CD4-positive, alpha-beta T cell treated with Interferon alpha-2 for 1 hour (primary cell): ENCODE measurements at places on chromosomes 7 and 10.

GRCh38 chr10:34758447-34758996, 56.6 kb downstream of the PARD3 start:
- no peak for DNase-seq

DNA sequence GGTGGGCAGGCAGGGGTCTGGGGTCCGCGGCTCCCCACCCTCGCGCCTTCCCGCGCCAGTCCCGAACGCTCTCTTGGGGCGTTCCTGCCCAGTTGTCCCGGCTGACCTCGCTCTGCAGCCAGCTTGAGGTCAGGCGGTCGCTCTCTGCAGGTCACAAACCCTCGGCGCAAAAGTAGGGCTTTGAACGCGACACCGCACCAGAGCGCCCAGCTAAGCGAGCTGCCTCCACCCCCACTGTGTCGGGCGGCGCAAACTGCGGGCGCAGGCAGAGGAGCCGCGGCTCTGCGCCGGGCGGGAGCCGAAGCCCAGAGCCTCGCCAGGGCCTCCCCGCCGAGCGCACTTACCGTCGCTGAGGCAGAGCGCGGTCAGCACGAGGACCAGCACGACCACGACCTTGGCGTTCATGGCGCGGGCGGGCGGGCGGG, 284 bp downstream of the CXCL12 start:
- no peak for DNase-seq

DNA sequence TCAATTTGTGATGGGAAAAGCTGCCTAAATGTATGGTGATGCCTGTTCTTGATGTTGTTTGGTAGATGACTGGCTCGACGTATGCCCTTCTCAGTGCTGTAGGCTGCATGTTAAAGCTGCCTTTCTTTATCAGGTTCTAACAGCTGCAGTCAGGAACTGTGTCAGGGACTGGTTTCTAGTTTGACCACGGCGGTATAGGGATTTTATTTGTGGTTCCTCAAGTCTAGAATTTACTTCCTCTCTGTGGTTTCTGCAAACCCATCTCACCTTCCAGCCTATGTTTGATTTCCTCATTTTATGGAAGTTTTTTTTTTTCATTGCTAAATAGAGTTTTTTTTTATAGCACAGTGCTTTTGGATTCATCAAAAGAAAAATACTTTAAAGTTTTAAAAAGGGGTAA, 26.5 kb downstream of the LMTK2 start:
- peak; percentile 52 for DNase-seq

GRCh38 chr7:85343484-85343883, 156.6 kb upstream of the SEMA3D start:
- no peak for DNase-seq

DNA sequence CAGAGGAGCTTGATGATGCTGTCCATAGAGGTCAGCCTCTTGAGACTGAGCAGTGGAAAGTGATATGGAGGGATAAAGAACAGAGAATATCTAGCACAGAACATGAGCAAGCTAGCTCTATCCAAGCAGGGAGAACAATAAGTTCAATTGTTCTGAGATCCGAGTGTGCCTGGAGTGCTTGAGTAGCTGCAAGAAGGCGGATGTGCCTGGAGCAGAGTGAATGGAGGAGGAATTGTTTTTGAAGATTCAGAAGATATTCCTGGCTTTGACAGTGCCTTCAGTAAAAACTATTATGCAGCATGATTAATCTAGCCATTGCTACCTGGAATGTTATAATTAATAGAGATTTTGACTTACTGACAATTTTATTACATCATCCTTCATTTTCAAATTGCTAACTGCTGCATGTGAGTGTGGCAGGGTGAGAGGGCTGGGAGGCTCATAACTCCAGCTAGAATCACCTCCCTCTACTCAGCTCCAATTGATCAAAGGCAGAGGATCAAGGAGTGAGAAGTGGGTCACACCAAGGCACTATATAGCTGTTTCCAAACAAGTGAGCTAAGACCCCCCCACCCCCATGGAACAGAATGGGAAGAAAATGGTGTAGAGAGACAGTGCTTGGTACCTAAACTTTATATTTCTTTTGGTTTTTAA, 302.8 kb downstream of the ADRA2A start:
- no peak for DNase-seq

GRCh38 chr7:18788026-18788425, 292.5 kb downstream of the HDAC9 start:
- no peak for DNase-seq

- no peak for DNase-seq
These were observed 51.3 kb upstream of the TCF7L2 start for GRCh38 chr10:112898540-112899390.

- peak; percentile 24 for DNase-seq
These were observed at the start of gene PALD1 for GRCh38 chr10:70478191-70479164. PALD1 (plus strand) TSS chr10:70478767; CDS start chr10:70525952, 47,185 bp downstream.

GRCh38 chr7:1638215-1638661, 31.8 kb upstream of the ELFN1 start:
- DNase-seq, result no peak

- peak; percentile 30 for DNase-seq
These were observed 90.1 kb downstream of the FOXL3 start for GRCh38 chr7:380139-380485.

DNA sequence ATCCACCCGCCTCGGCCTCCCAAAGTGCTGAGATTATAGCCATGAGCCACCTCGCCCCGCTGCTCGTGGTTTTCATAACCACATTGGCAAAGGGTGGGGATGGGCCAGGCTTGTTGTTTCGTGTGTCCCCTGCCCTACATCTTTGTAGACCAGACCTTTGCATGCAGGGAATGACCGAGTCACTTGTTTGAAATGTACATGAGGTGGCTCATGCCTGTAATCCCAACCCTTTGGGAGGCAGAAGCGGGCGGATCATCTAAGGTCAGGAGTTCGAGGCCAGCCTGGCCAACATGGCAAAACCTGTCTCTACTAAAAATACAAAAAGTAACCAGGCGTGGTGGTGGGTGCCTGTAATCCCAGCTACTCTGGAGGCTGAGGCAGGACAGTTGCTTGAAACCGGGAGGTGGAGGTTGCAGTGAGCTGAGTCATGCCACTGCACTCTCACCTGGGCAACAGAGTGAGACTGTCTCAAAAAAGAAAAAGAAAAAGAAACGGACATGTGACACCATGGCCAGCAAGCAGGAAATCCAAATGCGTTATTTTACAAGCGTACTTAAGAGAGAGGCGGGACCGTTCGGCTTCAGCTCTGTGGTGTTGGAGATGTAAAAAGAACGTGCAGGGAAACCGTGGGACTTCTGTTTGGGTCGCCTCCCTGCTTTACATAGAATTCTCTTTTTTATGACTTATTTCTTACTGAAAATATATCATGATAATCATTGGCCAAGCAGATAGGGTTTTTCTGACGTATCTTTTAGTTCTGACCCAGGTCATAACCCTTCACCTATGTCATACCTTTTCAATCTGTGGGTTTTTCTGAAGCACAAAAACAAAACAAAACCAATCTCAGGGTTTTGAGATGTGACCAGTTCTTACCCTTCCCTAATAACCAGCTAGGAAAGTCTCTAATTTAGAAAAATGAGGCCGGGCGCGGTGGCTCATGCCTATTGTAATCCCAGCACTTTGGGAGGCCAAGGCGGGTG, 45.1 kb downstream of the WIPI2 start:
- DNase-seq, result no peak

- DNase-seq, result no peak
These were observed 139.8 kb upstream of the ZEB1 start for GRCh38 chr10:31179091-31179680.

GRCh38 chr7:5429857-5430611, 6.4 kb upstream of the TNRC18 start:
- no peak for DNase-seq

DNA sequence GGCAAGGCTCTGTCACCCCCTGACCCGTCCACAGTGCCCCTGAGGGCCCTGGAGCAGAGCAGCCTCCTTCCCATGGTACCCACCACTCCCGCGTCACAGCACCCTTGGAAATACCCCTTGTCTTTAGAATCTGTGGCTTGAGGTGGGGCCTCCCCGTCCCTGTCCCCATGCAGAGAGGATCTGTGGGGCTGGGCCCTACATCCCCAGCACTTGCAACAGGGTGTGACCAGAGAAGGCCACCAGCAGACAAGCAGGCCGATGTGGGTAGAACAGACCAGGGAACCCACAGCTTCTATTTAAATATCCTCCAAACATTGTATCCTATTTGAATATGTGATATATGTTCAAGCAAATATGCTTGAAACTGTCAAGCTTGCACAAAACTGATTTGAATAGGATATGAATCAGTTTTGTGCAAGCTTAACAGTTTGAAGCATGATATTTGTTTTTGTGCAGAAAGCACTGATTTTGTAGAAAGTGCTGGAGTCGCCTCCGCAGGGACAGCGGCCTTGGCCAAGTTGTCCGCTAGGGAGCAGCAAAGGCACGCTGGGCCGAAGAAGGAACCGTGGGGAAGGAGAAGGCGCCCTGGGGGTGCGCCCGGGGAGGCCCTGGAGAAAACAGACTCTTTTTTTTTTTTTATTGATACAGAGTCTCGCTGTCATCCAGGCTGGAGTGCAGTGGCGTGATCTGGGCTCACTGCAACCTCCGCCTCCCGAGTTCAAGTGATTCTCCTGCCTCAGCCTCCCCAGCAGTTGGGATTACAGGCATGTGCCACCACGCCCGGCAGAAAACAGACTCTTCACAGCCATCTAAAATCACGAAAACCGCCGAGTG, 2.2 kb downstream of the CFAP46 start:
- peak; percentile 28 for DNase-seq

GRCh38 chr10:77347052-77347451, 290.6 kb downstream of the KCNMA1 start:
- DNase-seq, result no peak

GRCh38 chr7:157389951-157390730, 53.3 kb downstream of the DNAJB6 start:
- DNase-seq, result peak; percentile 26

GRCh38 chr7:124603066-124603465, 162.5 kb downstream of the GPR37 start:
- no peak for DNase-seq

DNA sequence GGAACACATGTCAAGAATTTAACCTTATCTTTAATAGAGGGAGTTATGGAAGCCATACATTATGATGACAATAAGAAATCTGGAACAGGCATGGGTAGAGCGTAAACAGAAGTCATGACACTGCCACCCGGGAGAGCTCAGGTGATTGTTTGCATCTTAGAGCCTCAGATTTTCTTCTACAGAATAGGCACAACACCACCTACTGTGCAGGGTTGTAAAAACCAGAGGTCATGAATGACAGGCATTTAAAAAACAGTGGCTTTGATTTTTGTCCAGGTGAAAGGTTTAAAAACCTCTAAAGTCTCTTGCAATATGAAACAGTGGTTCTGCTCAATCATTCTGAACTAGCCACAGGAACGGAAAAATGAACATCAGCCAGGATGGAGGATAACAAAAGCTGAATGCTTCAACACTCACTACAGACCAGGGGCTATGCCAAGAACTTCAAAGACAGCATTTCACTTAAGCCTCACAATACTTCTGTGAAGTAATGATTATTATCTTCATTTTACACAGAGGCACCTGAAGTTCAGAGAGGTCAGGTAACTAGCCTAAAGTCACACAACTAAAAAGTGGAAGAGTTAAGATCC, 123.8 kb downstream of the SLC25A13 start:
- DNase-seq, result no peak

GRCh38 chr10:25842146-25842545, 91.9 kb upstream of the MYO3A start:
- DNase-seq, result no peak

DNA sequence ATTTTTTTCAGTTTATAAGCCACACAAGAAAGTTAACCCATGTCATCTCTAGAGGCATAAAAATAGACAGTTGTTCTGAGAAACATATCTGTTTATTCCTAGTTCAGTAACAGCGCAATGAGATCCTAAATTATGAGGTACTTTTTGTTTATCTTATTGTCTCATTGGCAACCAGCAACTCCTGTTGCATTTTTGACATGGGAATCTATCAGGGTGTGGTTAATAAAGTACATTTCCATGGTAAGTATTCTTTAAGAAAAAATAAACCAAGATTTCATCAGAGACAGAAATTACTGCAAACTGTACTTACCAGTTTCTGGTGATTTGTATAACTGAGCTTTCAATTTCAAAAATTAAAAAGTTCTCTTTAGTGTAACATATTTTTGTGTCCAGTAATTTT, 9.0 kb downstream of the FAS start:
- no peak for DNase-seq

DNA sequence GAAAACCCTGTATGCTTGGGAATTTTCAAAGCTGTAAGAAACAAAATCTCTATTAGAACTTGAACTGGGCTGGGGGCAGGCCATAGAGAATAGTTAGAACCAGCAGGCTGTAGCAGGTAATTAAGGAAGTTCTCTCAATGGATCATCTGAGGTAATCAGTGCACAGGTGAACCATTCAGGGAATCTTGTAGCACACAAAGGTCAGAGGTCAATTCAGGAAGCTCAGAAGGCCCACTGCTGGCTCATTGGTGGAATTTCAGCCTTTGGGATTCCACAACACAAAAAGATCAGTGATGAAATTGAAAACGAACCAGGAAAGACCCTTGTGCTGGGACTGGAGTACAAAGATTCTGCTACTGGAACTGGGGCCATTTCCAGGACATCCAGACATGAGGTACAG, 82.0 kb downstream of the TMEM168 start:
- no peak for DNase-seq

- no peak for DNase-seq
These were observed 108.3 kb downstream of the BUB3 start for GRCh38 chr10:123262456-123262855.

DNA sequence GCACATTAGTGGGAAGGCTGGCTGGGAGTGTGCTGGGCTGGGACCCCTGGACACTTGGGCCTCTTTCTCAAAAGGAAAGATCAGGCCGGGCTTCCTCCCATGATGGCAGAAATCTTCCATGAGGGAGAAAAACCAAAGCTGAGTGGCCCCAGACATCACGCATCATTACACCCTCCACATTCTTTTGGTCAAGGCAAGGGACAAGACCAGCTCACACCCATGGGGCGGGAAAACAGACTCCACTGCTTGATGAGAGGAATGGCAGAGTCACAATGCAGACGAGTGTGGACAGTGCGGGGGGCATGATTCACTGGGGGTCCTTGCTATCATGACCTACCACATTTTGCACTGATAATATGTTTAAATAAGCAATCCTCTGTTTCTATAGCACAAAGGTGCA, 73.3 kb downstream of the CREB3L2 start:
- DNase-seq, result no peak

GRCh38 chr10:127303105-127303504, 106.7 kb upstream of the INSYN2A start:
- DNase-seq, result no peak

- DNase-seq, result no peak
These were observed 23.1 kb downstream of the AGAP3 start for GRCh38 chr7:151109094-151110048.

DNA sequence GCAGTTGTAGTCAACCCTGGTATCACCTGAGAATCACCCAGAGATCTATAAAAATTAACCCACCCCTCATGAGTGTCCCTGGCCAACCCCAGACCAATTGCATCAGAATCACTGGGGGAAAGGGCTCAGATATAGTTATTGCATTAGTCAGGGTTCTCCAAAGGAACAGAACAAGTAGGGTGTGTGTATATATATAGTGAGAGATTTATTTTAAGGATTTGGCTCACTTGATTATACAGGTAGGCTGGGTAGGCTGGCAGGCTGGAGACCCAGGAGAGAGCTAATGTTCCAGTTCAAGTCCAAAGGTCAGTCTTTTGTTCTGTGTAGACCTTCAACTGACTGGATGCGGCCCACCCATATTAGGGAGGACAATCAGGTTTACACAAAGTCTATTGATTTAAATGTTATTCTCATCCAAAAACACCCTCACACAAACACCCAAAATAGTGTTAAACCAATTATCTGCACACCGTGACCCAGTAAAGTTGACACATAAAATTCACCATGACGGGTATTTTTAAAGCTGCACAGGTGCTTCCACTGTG, 372.9 kb upstream of the NFE2L3 start:
- no peak for DNase-seq

GRCh38 chr10:80487421-80487785, 33.3 kb downstream of the TSPAN14 start:
- DNase-seq, result no peak

- DNase-seq, result no peak
These were observed 54.2 kb downstream of the TACR2 start for GRCh38 chr10:69362471-69362954.
